ENCODE measurements at places on chromosomes 2 and 18. TPM values are rescaled to one million over a fixed set of nuclear protein-coding genes. Genes with fewer than 3 reads are reported as not detected.

ANKRD62 gene
- polyA plus RNA-seq = not detected

- no peak for DNase-seq
These were observed 380.6 kb downstream of the TSN start for GRCh38 chr2:122136056-122136455.

DNA sequence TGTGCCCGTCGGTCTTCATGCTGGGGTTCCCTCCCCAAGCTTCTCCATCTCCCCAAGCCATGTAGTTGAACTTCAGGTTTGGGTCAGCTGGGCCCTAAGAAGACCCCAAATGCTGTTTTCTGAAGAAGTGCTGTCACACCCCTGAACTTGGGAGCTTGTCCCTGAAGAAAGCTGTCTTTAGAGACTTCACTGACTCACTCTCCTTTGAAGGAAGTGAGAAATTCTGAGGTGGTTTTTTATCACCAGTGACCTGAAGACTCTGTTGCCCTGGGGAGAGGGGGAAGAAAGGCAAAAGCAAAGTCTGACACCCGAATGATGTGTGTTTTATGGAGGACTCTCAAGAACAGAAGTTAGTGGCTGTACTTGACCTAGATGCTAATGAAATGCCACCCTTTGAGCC, 83.6 kb upstream of the BCL2L11 start:
- no peak for DNase-seq

NFU1 gene
- 13.0 TPM for polyA plus RNA-seq

Data from BJ (cell line).